NCI-H1930 (cell line): ENCODE measurements at places on chromosomes 16 and 17.
A peak's percentile ranks its signal among the peaks of the same experiment; 100 is the strongest.

DNA sequence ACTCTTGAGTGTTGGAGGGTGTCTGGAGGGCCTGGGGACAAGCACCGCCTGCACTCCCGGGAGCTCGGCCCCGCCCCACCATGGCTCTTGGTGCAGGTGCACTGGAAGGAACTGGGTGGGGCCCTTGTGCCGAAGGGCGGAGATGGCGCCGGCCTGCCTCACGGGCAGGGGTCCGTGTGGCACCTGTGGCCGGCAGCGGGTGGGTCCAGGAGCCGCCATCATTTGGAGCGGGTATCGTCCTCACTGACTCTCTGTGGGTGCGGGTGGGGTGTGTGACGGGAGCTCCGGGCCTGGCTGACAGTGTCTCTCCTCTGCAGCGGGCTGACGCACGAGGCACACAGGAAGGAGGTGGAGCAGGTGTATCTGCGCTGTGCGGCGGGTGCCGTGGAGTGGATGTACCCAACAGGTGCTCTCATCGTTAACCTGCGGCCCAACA is 5.2 kb downstream of the METRNL start:
- no peak for DNase-seq

- no peak for DNase-seq
Measured at GRCh38 chr16:89366561-89367537, 123.5 kb downstream of the ANKRD11 start.

DNA sequence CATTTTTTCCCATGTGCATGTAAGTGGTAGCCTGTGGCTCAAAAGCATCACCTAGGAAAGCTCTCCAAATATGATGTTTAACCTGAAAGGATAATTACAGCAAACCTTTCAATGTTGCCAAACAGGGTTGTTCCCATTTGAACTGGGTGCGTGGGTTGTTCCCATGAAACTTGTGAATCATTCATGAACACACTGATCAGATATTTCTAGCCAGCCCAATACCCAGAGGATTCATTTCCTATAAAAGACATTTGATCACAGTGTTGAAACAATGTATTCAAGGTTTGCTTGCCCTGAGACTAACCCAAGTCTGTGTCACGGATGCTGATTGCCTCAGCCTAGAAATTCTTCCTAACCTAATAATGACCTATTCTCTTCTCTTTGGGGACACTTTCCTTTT is 12.9 kb downstream of the KRT39 start:
- DNase-seq, result no peak

- DNase-seq, result no peak
Measured at GRCh38 chr17:20988896-20989295, 53.9 kb downstream of the USP22 start.

DNA sequence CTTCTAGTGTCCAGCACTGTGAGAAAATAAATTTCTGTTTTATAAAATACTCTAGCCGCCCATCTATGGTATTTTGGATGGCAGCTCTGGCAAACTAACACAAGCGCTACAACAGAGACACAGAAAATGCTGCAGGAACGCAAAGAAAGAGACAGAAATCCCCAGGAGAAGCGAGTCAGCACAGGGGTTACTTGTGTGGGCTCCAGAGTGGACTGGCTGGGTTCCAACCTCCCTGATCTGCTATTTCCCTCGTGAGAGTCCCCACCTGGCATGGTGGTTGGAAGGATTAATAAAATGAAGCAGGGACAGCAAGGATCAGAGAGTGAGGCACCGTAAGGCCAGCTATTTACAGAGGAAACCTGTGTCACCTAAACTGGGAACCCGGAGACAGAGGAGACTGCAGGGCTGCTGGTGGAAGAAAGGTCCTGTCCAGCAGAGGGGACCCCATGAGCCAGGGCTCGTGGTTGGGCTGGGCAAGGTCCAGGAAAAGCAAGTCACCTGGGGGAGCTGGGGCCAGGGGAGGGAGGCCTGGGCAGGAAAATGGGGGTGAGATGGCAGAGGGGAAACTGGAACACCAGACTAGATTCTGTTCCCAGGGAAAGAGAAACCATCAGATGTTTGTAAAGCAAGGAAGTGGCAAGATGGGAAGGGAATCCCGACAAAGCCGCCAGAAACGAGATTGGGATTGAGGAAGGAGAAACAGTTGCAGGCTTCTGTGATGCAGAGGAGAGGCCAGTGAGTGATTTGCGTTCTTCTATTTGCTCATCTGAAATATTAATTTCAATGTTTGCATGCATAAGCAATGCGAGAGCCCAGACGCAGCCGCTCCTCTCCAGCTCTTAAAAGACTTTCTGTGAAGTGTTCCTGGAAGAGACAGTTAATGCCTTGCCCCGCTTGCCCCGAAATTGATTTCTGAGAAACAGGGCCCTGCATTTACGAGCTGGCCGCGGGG is 63.0 kb upstream of the TEKT3 start:
- DNase-seq, result no peak

DNA sequence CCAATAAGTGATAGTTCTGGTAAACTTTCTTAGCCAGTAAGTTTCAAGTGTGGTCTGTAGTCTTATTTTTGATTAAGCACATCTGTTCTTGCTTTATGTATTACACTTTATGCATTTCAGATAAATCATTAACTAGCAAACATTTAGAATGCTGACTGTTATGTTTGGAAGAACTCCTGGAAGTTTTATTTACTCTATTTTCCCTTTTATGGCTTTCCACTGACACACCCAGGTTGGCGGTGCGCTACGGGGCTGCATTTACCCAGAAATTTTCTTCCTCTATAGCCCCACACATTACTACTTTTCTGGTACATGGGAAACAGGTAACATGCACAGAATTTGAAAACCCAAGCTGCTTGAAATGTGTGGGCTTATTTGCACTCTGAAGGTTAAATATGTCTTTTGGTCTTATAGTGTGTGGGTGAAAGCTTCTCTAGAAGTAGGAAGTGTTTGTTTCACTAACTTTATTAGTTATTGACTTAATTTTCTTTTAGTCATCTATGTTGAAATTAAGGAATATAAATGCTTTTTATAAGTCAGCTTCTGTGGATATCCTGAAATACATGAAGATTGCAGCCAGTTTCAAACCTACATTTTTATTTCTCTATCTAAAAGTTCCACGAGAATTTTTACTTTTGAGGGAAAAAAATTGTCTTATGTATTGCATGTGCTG is 203.7 kb downstream of the PHKB start:
- no peak for DNase-seq

DNA sequence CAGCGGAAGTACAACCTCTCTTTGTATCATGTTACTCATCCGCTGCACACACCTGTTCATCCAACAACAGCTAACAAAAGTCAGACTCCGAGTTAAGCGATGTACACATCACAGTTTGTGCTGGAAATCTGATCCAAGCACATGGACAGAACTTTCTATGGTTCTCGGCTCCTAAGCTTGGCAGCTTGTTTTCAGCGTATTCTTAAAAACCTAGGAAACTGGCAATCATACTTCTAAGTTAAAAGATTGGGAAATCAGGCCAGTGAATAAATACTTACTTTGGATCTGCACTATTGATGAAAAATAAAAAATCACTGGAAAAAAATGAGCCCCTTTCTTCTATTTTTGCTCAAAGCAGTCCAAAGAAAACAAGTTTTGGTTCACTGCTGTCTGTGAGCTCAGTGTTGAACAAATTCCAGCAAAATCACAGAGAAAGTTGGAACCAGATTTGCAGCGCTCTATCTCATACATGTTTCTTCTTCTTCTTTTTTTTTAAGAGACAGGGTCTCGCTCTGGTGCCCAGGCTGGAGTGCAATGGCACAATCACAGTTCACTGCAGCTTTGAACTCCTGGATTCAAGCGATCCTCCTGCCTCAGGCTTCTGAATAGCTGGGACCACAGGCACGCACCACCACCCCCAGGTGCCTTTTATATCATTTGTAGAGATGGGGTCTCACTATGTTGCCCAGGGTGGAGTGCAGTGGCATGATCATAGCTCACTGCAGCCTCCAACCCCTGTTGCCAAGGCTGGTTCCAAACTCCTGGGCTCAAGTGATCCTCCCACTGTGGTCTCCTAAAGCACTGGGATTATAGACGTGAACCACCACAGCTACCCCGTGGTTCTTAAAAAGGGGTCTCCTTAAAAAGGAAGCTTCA is 71.6 kb upstream of the CREBBP start:
- no peak for DNase-seq

DNA sequence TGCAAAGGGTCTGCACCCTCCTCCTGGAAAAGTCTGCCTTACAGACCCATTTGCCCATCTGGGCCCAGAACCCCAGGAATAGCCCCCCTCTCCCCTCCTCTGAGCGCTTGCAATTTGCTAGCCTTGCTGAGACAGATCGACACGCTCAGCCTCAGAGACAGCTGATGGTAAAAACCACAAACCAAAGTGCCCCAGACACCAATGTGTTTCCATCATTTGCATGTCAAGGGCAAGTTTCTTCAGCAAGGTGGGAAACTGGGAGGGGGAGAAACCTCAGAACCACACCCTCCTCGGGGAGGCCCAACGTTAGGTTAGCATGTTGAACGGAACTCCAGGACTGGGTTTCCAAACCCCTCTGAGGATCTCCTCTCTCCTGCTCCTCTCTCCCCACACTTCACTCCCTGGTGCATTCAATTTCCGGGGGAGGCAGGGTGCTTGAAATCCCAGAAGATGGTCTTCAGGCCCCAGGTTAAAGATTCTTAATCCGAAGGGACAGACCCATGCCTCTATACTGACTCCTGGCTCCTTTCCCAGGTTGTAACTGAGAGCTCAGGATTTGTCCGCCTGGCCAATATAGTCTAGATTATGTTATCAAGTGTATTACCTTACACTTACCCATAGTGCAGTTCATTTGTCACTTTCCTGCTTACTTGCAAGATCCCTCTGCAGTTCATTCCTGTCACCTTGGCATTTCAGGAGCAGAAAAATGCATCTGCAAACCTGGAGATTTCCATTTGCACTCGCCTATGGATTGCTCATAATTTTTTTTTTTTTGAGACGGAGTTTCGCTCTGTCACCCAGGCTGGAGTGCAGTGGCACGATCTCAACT is 1.3 kb upstream of the CUEDC1 start:
- no peak for DNase-seq

DNA sequence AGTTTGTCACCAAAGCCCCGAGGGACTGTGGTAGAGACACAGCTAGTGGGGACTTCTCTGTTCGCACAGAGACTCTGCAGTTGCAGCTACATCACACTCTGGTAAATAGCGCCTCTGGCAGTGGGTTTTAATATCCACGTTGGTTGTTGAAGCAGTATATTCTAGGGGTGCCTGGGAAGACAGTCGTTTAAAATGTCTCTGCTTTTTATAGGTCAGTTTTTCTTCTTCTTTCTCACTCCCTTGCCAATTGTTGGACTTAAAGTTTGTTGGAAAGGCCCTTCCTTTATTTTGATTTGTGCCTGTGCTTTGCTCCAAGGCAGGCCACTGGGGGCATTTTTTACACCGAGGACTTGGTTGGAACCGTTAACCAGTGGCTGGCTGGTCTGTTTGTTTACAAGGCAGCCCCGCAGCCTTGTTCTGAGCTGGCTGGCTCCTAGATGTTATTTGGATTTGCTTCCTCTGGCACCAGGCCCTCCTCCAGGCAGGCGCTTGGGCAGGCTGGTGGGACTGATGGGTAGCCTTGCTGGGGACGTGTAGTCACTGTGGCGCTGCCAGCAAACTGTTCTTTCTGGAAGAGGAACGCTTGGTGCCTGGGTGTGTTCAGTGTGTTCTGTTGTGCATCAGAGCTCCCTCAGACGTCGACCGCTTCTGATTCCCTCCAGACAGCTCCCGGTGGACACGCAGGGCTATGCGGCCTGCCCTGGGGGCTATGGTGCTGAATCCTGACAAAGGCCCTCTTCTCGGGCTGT is 218.2 kb upstream of the CHMP6 start:
- DNase-seq, result no peak

DNA sequence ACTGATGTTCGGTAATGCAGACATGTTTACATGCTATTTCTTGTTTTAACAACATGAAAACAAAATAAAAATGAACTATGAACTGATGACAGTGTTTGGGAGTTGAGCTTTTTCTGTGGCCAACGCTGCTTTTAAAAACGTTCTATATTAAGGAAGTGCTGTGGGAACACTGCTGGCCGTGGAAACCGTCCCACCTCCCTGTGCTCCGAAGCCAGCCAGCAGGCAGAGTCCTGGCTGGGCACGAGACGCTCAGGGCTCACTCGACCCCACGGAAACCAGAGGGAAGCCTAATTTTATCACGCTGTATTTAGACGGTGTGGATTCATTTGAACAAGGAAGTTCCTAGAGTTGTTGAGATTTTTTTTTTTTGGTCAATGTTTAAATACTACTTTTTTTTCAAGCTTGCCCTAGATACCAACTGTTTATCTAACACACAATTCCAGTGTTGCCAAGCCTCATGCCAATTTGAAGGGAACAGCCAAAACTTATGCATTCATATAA is 25.8 kb downstream of the ADCY9 start:
- DNase-seq, result no peak

DNA sequence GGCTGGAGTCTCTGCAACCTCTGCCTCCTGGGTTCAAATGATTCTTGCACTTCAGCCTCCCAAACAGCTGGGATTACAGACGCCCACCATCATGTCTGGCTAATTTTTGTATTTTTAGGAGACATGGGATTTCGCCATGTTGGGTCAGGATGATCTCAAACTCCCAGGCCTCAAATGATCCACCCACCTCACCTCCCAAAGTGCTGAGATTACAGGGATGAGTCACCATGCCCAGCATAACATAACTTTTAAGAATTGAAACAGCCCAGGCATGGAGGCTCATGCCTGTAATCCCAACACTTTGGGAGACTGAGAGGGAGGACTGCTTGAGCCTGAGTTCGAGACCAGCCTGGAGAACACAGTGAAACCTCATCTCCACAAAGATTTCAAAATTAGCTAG is 2.5 kb downstream of the RSL1D1 start:
- no peak for DNase-seq

DNA sequence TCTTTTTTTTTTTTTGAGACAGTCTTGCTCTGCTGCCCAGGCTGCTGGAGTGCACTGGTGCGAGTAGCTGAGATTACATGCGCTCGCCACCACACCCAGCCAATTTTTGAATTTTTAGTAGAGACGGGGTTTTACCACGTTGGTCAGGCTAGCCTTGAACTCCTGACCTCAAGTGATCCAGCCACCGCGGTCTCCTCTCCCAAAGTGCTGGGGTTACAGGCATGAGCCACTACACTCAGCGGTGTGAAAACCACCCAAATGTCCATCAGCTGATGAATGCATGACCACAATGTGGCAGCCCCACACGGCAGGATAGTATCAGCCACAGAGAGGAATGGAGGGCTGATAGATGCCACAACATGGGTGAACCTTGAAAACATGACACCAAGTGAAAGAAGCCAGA is 2.1 kb downstream of the P2RX5 start:
- DNase-seq, result no peak

GRCh38 chr16:81620796-81621195 is 158.3 kb upstream of the PLCG2 start:
- DNase-seq, result no peak

DNA sequence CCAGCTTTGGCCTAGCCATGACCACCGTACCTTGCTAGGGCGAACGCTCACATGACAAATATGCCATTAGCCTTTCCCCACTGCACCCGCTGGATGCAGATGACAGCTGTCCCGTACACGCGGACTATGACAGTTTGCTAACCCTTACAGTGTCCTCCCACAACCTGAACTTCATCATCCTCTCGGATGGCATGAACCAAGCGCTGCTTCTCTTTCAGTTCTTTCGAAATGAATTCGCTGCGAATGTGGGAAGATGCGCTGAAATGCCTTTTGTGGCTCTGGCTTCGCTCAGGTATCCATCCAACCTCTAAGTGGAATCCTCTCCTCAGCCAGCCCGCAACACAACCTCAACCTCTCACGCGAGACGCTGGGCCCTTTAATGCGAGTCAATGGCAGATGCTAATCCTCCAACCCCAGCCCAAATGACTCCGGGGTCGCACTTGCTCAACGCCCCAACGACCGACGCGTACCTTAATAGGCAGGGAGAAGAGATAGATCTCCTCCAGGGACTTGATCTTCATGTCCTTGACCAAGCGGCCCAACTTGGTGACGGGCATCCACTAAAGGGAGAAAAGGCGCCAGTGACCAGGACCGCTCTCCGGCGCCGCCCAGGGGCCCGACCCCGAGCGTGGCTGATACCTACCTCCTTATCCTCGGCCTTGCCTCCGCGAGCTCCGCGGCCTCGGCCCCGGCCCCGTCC is 670 bp downstream of the RPS2 start:
- peak; percentile 65 for DNase-seq
